Testis (tissue), 5 donors: ENCODE measurements at places on chromosomes 3 and 15.

DNA sequence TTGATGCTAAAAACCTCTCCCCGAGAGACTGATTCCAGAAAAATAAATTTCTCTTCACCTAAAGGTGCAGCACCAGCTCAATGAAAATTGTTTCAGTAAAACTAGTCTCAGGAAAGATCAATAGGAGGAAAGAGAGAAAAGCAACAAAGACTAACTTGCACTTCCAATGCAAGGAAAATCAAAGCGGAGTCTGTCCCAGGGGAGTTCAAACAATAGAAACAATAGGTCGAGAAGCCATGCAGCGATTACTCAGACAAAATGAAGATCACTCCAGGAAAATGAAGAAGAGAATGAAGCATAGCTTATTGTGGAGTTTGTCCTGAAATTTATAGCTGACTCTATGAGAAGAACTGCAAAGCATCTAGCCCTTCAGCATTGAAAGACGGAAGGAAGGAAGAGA, 105.1 kb upstream of the FRMD4B start:
- no peak for DNase-seq

GRCh38 chr3:25170021-25170420, 258.0 kb upstream of the RARB start:
- no peak for DNase-seq

GRCh38 chr15:35256551-35256950, 171.5 kb upstream of the NANOGP8 start:
- DNase-seq, result no peak

DNA sequence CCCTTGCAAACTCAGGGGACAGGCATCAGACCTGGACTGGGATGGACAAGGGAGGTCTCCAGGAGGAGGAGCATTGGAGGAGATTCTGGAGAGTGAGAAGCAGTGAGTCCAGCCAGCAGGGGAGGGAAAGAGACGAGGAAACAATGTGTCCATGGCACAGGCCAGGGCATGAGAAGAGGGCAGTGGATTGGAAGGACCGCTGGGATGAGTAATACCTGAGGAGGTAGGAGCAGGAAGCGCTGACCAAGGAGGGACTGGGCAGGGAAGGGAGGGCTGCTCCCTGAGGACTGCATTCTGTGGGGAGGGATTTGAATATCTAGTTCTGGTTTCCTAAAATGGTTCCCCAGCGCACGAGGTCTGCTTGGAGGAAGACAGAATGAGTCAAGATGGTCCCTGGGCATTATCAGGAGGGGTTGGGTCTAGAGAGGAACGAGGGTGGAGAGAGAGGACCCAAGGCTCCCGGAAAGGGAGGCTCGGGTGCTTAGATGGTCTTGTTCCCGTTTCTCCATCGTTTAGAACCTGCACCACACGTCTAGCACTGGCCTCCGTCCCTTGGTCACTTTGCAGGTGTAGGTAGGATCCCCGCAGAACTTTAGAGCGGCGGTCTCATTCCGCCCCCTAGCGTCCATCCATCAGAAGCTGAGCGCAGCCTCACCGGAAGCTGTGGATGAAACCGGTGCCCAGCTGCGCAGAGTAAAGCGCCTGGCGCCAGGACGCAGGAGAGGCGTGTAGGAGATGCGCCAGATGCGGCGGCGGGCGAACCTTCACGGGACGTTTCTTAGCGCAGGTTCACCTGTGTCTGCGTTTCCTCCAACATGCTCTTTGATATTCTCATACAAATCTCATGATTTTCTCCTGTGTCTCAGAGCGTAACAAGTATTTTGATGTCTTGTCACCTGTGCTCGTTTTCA, 190.7 kb upstream of the NDN start:
- peak; percentile 86 for DNase-seq

DNA sequence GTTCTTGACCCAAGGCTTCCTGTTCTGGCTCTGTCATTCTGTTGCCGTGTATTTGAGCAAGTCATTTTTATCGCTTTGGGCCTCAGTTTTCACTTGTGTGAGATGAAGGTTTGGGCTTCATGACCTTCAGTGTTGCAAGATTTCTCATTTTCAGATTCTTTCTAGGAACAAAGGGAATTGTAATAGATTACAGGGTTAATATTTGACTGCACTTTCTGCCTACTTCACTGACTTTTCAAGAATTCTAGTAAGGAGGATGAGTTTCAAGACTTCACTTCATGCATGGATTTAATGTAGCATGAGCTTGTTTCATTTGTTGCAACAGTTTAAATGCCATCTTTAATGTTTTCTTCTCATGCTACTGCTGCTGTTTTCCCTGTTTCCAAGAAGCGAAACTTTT, 226.5 kb downstream of the NLGN1 start:
- DNase-seq, result no peak

- DNase-seq, result peak; percentile 26
Observed at GRCh38 chr3:31934018-31934417, 47.0 kb downstream of the OSBPL10 start.

- no peak for DNase-seq
Observed at GRCh38 chr3:113213896-113214587, 2.7 kb downstream of the BOC start.

GRCh38 chr3:69085168-69085832, 563 bp downstream of the ARL6IP5 start:
- DNase-seq, result peak; percentile 57

GRCh38 chr15:80999623-81000036, 1.1 kb upstream of the TLNRD1 start:
- DNase-seq, result no peak

GRCh38 chr15:34049112-34049511, 10.1 kb upstream of the AVEN start:
- DNase-seq, result no peak

DNA sequence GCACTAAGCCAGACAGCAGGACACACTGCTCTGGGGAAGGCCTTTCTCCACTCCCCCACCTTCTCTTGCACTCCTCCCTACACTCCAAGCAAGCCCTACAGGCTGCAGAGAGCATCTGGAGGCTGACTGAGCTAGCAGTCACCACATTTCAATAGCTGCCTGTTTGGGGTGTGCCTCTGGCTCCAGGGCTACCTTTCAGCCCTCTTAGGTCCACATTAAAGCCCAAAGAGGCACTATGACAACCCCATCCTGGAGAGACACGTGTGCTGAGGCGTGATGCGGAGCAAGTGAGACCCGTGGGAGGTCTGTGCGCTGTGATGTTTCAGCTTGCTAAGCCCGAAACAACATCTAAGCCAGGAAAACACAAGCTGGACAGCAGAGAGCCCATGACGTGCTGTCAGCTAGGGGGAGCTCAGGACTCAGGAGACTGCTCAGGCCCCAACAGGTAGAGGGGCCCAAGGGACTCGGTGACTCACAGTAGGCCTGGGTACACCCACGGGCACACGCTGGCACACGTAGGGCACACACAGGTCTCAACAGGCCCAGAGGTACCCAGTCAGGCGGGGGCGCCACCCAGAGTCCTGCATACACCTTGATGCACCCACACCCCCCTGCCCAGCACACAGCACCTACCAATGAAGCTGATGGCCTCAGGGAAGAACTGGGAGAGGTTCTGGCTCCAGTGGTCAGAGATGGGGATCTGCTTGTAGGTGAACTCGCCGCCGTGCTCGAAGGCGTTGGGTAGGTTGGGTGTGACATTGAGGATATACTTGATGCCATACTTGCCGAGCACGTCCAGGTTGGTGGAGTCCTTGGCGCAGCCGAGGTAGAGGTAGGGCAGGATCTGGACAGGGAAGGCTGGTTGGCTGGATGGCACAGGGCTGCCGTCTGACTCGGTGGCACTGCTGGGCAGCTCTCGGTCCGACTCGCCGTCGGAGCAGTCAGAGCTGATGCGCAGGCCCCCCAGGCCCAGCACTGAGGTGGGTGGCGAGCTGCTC, 2.8 kb downstream of the DUSP7 start:
- DNase-seq, result peak; percentile 75

DNA sequence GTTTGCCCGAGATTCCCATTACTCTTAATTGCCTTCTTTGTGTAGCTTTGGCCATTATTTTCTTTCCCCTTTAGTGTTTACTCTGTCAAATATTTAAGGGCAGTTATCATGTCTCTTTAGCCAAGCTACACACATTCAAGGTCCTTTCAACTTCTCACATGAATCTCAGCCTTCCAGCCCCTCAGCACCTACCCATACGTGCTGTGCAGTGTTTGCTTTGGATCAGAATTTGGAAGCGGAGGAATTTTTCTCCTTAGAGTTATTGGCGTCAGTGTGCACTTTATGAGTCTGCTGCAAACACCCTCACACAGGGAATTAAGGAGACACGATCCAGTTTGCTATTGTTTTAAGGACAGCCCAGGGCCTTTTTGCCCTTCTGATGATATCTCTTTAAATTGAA, 231.6 kb downstream of the CACNA2D3 start:
- no peak for DNase-seq

- no peak for DNase-seq
Observed at GRCh38 chr3:19485267-19485666, 337.0 kb downstream of the KCNH8 start.

DNA sequence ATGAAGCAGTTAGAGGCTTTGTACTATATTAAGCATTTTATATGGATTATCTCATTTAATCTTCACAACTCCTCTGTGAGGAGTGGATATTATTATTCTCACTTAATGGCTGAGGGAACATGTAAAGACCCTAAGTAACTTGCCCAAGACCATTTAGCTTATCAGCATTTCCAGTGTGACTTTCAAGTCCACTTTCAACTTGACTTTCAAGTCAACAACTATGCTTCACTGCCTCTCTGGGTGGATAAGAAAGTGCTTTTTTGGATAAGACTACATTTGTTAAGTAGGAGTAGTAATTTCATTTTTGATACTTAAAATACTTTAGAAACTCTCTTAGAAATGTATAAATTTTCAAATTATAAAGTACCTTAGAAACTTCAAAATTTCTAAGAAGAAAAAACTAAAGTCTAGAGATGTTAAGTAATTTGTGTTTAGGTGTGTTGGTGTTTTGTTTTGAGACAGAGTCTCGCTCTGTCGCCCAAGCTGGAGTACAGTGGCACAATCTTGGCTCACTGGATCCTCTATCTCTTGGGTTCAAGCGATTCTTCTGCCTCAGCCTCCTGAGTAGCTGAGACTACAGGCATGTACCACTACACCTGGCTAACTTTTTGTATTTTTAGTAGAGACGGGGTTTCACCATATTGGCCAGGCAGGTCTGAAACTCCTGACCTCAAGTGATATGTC, 71.8 kb downstream of the MINDY2 start:
- DNase-seq, result no peak

DNA sequence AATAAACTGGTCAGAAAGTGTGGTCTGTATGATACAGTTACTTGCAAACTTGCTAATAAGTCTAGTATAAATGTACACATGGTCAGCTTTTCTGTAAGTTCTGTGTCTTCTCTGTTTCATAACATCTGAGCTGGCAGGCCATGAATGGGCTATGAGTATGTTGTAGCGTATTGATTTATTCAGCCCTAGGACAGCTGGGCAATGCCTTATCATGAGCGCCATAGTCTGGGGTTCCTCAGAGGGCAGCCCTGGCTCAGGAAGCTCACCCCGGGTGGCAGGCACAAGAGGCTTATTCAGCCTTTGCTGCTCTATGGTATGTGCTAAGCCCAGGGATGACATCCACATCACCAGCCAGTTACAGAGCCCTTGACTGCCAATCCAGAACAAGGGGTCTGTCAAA, 50.7 kb upstream of the CCR2 start:
- DNase-seq, result no peak
